Bone marrow (tissue), 2 donors: ENCODE measurements at places on chromosomes 6 and 20.
A peak's percentile ranks its signal among the peaks of the same experiment; 100 is the strongest.

GRCh38 chr6:80357674-80358073, 251.2 kb downstream of the BCKDHB start:
- DNase-seq: no peak

DNA sequence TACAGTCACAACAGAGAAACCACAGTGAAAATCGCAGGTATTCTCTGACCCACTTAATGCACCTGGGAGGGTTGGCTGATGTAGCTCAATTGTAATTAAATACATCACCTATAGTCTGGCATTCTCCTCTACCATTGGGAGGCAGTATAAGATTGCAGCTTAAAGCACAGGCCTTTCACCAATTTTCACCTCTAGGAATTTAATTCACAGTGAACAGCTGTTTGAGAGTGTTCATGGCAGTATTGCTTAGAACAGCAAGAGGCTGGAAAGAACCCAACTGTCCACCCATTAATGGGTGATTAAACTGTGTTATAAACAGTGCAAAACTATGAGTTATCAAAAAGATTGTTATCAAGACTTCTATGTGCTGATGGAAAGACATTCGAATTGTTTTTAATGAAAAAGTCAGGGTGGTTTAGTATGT, 2.0 kb downstream of the EDEM2 start:
- DNase-seq: no peak

DNA sequence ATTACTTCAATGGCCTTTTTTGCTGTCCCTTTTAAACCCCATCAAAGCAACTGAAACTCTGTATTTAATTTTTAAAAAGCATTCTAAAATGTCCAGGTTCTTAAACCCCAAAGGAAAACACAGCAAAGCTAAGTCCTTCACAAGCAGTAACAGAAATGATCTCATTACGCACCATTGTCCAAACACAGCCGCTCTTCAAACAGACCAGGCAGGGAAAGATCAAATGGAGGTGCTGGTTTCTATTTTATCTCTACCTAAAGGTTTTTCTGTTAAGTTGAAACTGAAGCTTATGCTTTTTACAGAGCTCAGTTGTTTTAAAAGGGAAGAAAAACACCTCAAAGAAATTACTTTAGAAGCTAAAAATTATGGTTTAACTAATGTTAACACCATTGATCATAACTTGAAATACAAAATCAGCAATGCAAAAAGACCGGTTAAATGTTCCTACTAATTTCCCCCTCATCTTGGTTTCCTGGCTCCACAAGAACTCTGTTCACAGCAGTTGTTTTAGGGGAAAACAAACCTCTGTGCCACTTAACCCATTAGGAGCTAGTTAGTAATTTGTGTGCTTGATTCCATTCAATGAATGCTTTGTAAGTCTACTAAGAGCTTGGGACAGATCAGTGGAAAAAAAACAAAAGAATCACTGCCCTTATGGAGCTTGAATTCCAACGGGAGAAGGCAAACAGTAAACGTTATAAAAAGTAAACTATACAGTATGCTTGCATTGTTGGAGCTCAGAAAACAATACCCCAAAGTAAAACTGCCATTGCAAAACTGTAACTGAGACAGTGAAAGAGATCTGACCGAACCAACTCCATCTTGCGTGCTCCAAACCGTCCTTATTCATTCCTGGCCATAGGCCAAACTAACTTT, 87.4 kb downstream of the CD24 start:
- no peak for DNase-seq

- no peak for DNase-seq
Observed at GRCh38 chr6:45473121-45473993, 95.6 kb upstream of the SUPT3H start.

DNA sequence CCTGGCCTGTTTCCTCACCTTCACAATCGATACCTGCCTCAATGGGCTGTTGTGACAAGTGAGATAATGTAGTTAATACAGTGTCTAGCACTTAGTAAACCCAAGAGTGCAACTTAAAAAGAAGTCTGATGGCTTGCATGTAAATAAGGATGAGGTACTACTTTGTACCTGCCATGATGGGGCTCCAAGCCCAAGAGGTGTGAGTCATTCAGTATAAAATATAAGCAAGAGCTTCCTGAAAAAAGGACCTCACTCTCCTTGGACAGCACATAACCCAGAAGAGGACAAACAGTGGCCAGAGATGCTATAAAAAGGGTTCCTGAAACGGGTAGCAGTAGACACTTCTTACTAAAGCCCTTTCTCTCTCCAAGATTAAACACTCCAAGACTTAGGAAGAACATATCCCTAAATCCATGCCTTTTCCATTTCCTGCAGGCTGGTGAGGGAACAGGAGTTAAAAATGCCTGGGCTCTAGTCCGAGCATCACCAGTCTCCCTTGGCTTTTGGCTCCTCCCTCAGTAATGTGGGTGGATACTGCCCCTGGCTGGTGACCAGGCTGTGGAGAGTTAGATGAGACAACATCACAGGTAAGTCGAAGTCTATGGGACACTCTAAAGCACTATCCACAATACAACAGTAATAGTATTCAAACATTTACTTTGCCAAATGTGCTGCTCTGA, 4.3 kb downstream of the UBE2V1 start:
- DNase-seq: no peak

- DNase-seq: no peak
Observed at GRCh38 chr6:56764081-56764566, 121.4 kb upstream of the DST start.

DNA sequence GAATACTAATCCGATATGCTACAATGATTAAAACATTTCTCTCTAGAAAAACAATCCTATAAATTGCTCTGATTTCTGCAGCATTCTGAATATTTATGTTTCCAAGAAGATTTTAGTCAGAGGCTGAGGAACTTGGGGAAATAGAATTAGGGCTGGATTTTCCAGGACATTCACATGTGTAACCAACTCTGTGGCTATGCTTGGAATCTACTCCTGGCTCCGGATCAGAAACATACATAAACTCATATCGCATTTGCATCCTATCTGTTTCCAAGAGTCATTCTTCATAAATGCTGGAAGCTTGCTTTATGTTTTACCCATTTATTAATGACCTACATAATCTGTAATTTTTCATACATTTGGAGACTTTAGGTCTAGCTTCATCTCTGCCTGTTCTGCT, 459.9 kb upstream of the MARCKS start:
- no peak for DNase-seq

GRCh38 chr20:13396022-13396421, 174.9 kb downstream of the ISM1 start:
- DNase-seq: no peak

DNA sequence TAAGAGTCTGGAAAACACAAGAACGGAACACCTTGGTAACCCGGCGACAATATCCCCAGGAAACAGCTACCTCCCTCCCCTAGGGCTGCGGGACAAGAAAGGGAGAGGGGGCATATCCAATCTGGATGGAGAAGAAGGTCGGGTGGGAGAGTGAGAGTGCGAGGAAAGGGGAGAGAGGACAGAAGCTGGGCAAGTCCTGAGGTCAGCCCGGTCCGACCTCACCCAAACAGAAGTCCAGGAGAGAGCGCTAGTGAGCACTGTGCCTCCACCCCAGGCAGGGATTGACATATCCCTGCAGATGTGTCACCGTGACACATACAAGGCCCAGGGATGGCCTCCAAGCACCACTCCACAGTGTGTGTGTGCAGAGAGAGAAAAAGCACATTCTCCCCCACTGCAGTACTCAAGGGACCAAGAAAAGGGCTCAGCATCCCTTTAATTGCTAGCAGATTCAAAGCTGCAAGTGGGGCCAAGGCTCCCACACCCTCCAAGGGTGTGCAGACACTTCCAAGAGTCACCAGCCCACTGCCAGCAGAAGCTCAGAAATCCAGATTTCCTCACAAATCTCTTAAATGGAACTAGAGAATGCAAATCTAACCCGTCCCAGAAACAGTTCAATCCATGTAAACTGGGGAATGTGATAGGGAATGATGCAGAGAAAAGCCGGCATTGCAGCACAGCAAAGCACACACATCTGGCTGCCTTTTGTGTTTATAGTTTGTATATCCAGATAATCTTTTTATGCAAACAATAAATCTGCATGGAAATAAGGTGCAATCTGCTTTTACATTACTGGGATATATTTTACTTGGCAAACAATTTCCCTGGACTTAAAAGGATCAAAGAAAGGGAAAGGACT, 3.1 kb downstream of the PXDC1 start:
- DNase-seq: peak; percentile 20

DNA sequence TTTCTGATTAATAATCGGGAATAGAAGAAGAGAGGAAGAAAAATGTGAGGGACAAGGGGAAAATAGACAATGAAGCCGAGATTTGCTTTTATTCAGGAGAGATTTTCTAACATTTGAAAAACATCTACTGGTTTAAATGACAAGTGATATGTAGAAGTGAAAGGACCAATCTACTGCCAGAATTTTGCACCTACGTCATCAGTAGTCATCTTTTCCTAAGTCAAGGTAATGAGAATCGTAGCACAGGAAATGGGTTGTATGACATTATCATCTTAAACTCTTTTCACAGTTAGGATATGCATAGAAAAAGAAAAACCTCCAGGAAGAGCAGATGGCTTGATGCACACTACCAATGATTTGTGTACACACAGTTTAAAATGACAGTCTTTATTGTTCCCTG, 45.3 kb upstream of the RAB32 start:
- DNase-seq: no peak

GRCh38 chr6:119129148-119129967, 50.9 kb upstream of the FAM184A start:
- DNase-seq: no peak

- DNase-seq: no peak
Observed at GRCh38 chr20:44746367-44747165, 901 bp downstream of the KCNK15 start.

DNA sequence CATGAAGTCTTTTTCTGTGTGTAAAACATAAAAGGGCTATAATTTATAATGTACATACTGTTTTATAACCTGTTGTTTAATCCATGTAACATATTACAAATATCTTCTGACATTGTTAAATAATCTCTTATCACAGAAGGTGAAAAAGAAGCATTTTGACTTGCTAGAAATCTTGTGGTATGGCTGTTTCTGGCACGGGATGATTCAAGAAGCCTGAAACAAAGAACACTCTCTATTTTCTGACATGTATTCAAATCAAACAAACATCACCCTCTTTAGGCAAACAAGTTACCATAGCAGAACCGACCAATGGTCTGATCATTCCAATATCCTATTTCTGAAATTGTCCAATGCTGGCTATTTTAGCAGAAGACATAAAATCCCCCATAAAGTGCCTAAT, 55.4 kb downstream of the HS3ST5 start:
- DNase-seq: no peak

GRCh38 chr20:63693083-63693732, 3.2 kb upstream of the TNFRSF6B start:
- no peak for DNase-seq

GRCh38 chr6:139852488-139853140, 478.2 kb upstream of the CITED2 start:
- no peak for DNase-seq

DNA sequence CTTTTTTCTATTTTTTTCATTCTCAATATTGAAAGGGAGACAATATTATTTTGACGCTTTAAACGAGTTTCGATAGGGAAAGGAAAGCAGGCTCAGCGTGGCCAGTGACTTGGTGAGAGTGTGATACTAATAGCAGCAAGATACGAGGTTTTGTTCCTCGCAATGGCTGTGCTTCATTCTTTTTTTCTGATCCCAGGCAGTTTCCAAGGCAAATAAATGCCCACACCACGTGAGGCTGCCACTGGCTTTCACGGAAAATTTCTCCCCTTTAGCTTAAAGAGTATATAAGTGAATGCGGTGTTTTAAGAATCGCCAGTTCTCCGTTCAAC, 196.4 kb upstream of the ZNF184 start:
- DNase-seq: no peak

- DNase-seq: no peak
Observed at GRCh38 chr20:7302250-7302649, 534.8 kb downstream of the BMP2 start.

DNA sequence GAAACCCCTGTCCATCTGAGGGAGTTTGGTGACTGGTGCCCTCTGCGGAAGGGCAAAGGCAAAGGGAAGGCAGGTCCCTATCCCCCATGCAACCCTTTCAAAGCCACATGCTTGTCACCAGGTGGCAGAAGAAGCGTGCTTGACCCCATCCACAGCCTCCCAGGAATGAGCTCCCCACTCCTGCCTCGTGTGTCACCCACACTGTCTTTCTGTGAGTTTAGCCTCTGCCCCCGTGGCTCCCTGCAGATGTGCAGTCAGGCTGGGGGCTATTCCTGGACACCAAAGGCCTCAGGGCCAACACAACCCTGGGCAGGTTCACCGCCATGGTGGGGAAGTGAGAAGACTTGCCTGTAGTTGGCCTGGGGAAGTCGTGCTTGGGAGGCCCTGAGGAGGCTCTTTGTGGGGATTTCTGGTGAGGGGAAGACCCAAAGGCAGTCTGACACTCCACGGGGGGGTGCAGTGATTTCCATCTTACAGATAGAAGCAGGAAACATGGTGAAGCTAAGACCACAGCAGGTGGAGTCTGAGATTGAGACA, 16.6 kb upstream of the PCMTD2 start:
- DNase-seq: no peak

DNA sequence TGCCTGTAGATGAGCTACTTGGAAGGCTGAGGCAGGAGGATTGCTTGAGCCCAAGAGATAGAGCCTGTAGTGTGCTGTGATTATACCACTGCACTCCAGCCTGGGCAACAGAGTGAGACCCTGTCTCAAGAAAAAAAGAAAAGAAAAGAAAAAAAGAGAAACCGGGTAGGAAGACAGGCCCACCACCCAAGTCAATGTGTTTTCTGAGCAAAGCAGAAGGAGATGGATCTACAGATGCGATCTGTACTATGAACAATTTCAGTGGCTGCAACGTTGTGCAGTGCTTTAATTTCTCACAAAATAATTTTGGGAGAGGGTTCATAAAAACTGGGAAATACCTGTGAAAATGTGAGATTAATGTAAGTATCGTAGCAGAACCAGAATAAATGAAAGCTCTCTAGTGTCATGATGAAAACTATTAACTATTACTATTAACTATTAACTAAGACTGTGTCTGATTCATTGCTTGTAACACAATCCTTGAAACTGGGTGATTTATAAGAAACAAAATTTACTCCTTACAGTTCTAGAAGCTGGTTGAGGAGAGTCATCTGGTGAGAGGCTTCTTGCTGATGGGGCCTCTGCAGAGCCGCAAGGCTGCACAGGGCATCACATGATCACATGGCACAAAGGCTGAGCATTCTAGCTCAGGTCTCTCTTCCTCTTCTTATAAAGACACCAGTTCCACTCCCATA, 233.1 kb upstream of the ZNF217 start:
- no peak for DNase-seq

DNA sequence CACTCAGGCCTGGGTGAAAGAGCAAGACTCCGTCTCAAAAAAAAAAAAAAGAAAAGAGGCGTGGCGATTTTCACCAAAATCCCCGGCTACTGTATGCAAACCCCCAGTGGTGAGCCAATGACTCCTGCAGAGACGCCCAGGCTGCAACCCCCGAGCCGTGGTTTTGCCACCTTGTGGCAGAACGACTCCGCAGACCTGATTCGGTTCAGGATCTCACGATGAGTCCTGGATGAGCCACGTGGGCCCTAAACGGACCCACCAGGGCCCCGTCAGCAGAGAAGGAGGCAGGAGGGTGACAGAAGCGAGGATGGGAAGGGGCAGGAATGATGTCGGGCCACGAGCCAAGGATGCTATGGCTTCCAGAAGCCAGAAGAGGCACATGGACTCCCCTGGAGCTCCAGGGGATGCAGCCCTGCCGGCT, 42.5 kb downstream of the SLC2A4RG start:
- no peak for DNase-seq

GRCh38 chr20:34415079-34415478, 52.0 kb downstream of the ITCH start:
- peak; percentile 63 for DNase-seq

- no peak for DNase-seq
Observed at GRCh38 chr20:61372137-61373054, 120.3 kb downstream of the CDH4 start.
